ENCODE measurements at places on chromosomes 3 and 15. TPM values are rescaled to one million over a fixed set of nuclear protein-coding genes. Genes with fewer than 3 reads are reported as not detected.

DNA sequence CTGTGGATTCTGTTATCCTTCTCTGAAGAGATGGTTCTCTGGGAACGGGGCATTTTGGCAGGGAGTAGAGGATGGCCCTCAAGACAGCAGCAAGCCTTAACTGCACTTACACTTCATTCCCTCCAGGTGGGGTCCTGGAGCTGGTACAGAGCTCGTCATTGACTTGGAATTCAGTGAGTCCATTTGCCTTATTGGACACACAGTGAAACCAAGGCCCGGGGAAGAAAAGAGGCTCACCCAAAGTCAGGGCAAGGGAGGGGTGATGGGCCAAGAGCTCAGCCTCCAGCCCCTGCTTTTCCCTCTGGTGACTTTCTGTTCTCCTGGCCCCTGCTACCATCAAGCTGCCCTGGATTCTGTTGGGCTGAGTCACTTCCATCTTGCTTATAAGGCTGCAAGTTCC is 125.6 kb downstream of the ETFA start:
- DNase-seq, result no peak
- H3K27me3 ChIP-seq, result peaks cover 35% of the 10 kb centered on the region
- H3K4me1 ChIP-seq, result peaks cover 8% of the 10 kb centered on the region
- H3K36me3 ChIP-seq, result no peaks in the 10 kb centered on the region

DNA sequence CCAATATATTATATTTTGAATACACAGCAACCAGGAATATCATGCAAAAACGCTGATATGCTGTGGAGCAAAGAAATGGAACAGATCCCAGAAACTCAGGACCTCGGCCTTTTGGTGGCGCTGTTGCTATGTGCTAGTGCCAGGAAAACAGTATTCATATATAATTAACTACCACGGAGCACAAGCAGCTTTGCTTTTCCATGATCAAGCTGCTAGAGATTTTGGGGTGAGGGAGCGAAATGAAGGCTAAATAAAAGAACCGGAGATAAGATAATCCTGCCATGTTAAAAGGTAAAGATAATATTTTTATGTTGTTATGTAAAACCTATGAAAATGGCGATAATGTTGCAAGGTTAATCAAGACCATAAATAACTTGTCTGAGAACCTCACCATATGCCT is 157.7 kb upstream of the FAM3D start:
- no peak overlapping the region for H3K27ac ChIP-seq
- H3K4me1 ChIP-seq, result peaks cover 5% of the 10 kb centered on the region
- H3K27me3 ChIP-seq, result no peaks in the 10 kb centered on the region

SH3GL3 gene
- total RNA-seq, result not detected

DNA sequence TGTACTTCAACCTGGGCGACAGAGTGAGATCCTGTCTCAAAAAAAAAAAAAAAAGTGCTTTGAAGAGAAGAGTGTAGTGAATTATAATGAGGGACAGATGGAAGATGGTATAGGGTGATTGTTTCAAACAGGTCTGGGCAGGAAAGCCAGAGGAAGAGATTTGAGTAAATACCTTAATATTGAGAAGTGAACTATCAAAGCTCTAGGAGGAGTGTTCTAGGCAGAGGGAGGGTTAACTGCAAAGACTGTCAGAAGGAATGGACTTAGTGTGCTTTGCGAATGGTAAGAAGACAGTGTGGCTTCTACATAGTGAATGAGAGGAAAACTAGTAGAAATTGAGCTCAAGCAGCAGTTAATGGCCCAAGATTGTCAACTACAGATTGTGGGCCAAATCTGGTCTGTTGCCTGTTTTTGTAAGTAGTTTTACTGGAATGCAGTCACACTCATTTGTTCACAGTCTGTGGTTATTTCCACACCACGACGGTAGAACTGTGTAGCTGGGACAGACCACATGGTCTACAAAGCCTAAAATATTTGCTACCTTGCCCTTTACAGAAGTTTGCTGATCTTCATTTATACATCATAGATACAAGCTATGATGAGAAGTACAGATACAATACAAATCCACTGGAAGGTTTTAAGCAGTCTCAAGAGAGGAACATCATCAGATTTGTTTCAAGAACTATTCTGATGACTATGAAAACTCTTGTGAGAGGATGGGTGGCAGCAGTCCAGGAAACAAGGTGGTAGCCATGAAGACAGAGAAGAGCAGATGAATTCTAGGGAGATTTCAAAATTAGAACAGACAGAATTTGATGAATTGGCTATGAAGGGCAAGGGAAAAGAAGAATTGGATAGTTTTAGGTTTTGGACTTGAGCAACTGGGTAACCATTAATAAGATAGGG is 16.5 kb upstream of the USP50 start:
- H3K4me1 ChIP-seq, result no peaks in the 10 kb centered on the region
- H3K27ac ChIP-seq, result no peak overlapping the region
- peaks cover 50% of the 10 kb centered on the region for H3K36me3 ChIP-seq
- H3K27me3 ChIP-seq, result no peaks in the 10 kb centered on the region
- H3K4me3 ChIP-seq, result no peak overlapping the region

LMOD3 gene
- not detected for total RNA-seq

GRCh38 chr15:101348015-101348414 is 53.0 kb upstream of the SNRPA1 start:
- H3K4me1 ChIP-seq, result no peaks in the 10 kb centered on the region
- H3K36me3 ChIP-seq, result no peaks in the 10 kb centered on the region
- no peak overlapping the region for H3K27ac ChIP-seq
- H3K27me3 ChIP-seq, result peaks cover 22% of the 10 kb centered on the region

DNA sequence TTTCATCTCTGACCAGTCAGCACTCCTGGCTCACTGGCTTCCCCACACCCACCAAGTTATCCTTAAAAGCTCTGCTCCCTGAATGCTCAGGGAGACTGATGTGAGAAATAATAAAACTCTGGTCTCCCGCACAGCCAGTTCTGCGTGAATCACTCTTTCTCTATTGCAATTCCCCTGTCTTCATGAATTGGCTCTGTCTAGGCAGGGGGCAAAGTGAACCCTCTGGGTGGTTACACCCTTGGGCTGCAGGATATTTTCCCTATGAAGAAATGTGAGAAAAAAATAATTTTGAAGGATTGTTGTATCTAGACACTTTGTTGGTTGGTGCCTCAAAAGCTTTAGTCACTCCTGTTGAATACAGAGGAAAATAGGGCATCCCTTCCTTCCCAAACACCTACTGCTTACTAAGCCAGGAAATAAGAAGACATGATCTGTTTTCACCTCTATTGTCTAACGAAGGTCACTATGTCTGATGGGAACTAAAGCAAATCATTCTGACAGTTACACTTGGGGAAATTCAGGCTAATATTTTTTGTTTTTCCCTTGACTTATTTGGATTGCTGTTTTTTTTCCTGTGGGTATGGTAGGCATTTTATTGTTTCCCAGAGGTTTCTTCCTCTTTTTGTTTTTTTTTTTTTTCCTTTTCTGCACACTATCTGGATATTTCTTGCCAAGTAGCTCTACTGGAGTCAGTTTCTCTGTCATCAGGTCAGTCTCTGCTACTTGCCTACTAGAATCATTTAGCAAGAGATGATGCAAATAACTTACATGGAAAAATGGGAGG is 15.3 kb upstream of the TNFSF10 start:
- no peak overlapping the region for H3K27ac ChIP-seq
- no peaks in the 10 kb centered on the region for H3K27me3 ChIP-seq
- no peaks in the 10 kb centered on the region for H3K36me3 ChIP-seq
- H3K4me1 ChIP-seq, result peaks cover 14% of the 10 kb centered on the region
- no peak for DNase-seq

DNA sequence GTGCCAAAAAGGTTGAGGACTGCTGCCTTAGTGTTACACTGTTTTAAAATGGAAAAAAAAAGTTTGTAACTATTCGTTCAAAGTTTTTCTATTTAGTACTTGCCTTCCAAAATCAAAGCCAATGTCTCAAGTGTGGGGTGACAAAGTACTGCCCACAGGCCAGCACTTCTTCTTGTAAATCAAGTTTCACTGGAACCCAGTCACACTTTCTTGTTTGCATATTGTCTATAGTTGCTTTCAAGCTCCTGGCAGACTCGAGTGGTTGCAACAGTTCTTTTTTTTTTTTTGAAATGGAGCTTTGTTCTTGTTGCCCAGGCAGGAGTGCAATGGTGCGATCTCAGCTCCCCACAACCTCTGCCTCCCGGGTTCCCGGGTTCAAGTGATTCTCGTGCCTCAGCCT is 75.3 kb upstream of the RPL35A start:
- no peak overlapping the region for H3K4me3 ChIP-seq
- DNase-seq, result no peak
- H3K4me1 ChIP-seq, result no peaks in the 10 kb centered on the region
- H3K36me3 ChIP-seq, result peaks cover 69% of the 10 kb centered on the region
- H3K27me3 ChIP-seq, result no peaks in the 10 kb centered on the region
- no peak overlapping the region for H3K27ac ChIP-seq

MEX3B gene
- total RNA-seq, result 0.31 TPM

VPS33B gene
- 27.3 TPM for total RNA-seq

DNA sequence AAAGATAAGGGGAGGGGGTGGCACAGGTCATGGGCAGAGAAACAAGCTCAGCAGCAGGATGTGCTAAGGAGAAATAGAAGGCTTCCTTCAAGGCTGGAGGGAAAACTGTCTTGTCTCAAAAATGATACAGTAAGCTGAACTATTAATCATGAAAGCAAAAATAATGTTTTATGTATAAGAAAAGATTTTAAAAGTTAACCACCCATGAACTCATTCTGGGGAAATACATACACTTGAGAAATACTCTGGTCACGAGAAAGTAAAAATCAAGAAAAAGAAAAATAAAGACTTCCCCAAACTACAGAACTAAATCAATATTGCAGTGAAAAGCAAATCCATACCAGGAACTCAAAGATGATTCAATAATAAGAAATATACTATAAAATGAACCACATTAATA is 80.7 kb downstream of the KLF13 start:
- H3K27me3 ChIP-seq, result peaks cover 6% of the 10 kb centered on the region
- H3K4me1 ChIP-seq, result peaks cover 18% of the 10 kb centered on the region
- no peak overlapping the region for H3K4me3 ChIP-seq
- DNase-seq, result no peak
- peaks cover 3% of the 10 kb centered on the region for H3K36me3 ChIP-seq

- H3K4me3 ChIP-seq, result no peak overlapping the region
- no peaks in the 10 kb centered on the region for H3K4me1 ChIP-seq
- peaks cover 82% of the 10 kb centered on the region for H3K36me3 ChIP-seq
- no peak for DNase-seq
These were observed 55.4 kb downstream of the ASTE1 start for GRCh38 chr3:130971208-130971607.

DNA sequence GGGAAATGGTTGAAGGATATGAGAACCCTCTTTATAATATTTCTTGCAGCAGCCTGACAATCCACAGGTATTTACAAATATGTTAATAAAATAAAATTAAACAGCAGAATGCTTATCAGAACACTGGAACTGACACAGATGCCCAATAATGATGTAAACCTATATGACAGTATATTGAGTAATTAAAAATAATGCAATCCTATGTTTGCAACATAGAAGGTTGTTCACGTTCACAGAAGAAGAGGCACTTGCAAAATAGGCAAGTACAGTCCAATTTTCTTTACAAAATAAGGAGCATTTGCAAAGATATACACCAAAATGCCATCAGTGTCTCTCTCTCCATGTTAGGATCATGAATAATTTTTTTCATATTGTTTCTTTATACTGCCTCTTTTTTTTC is 397.0 kb upstream of the WNT5A start:
- H3K27me3 ChIP-seq, result no peaks in the 10 kb centered on the region
- H3K27ac ChIP-seq, result no peak overlapping the region
- H3K4me3 ChIP-seq, result no peak overlapping the region
